Activated CD4-positive, alpha-beta T cell treated with anti-CD3 and anti-CD28 coated beads, Interleukin-2, amount 50 U/mL, for 16 hours (primary cell): ENCODE measurements at places on chromosomes 5 and 9.

- DNase-seq, result no peak
Measured at GRCh38 chr5:41832430-41832829, 37.8 kb downstream of the OXCT1 start.

DNA sequence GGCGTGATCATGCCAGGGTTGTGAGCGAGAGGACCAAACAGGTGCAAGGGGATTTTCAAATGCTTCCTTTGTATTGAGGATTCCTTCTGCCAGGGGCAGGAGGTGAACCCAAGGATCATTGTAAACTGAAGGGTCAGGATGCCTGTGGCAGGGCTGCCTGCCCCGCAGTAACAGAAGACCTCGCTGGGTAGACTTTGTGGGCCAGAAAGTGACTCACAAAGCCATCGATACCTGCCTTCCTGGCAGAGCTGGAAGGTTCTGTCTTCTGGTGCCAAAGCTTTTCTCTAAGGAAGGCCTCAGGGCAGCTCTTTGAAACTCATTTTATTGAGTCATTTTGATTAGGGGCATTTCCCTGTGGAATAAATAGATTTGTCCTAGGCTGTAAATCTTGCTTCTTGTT, 223.4 kb downstream of the ICE1 start:
- DNase-seq, result no peak

GRCh38 chr5:144581044-144581443, 410.4 kb downstream of the KCTD16 start:
- no peak for DNase-seq

DNA sequence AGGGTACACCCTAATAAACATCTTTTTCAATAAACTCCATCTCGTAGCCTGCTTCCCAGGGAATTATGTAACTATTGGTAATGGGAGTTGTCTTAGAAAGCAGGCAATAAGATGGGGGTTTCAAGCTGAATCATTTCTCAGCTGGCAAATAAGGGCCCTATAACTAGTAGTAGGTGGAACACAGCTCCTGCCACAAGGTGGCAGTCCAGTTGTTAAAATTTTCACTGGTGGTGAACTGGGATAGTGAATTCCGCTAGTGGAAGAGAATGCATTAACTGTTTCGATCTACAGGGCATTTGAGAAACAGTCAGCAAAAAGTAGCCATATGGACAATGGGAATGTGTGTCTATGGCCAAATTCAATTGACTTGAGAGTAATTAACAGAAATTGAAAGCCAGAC, 27.7 kb downstream of the PCDHB15 start:
- DNase-seq, result no peak

DNA sequence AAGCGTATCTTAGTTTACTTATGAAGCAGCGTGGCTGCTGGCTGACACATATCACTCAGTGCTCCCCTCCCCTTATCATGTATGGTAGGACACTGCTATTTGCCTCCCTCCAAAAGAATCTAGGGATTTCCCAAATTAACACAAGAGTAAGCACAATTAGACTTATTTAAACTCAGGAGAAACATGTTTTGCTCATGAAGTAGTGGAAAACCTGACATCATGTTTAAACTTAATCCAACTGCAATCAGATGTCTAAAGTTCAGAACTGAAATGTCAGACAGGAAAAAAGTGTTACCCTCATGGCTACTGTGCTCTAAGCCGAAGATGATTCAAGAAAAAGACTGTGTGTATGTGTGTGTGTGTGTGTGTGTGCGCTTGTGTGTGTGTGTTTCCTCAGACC, 324.1 kb upstream of the TNC start:
- DNase-seq, result no peak

- peak; percentile 7 for DNase-seq
Measured at GRCh38 chr9:96858018-96858573, 3.8 kb upstream of the ZNF782 start.

GRCh38 chr5:89397096-89397495, 514.1 kb upstream of the MEF2C start:
- DNase-seq, result no peak

- no peak for DNase-seq
Measured at GRCh38 chr5:133838286-133838685, 130.1 kb downstream of the C5orf15 start.
